ENCODE measurements at places on chromosomes 7 and 10. TPM values are rescaled to one million over a fixed set of nuclear protein-coding genes. Genes with fewer than 3 reads are reported as not detected.
A peak's percentile ranks its signal among the peaks of the same experiment; 100 is the strongest.

GRCh38 chr7:66899552-66900280 lies 21.3 kb upstream of the TMEM248 start:
- H3K36me3 ChIP-seq: peaks cover 5% of the 10 kb centered on the region
- H3K4me3 ChIP-seq: no peak overlapping the region
- no peaks in the 10 kb centered on the region for H3K4me1 ChIP-seq
- no peak overlapping the region for H3K27ac ChIP-seq
- DNase-seq: no peak

- no peaks in the 10 kb centered on the region for H3K4me1 ChIP-seq
- no peaks in the 10 kb centered on the region for H3K36me3 ChIP-seq
- H3K4me3 ChIP-seq: no peak overlapping the region
- DNase-seq: no peak
- H3K27ac ChIP-seq: no peak overlapping the region
These were observed 257.7 kb downstream of the ACTR3B start for GRCh38 chr7:153017223-153017622.

The ITPRID1 gene
- not detected for total RNA-seq

- no peak overlapping the region for H3K27ac ChIP-seq
- no peaks in the 10 kb centered on the region for H3K36me3 ChIP-seq
- H3K27me3 ChIP-seq: no peaks in the 10 kb centered on the region
- H3K4me3 ChIP-seq: no peak overlapping the region
- no peaks in the 10 kb centered on the region for H3K4me1 ChIP-seq
These were observed 22.3 kb upstream of the TMEM72 start for GRCh38 chr10:44888886-44889285.

- DNase-seq: no peak
- no peak overlapping the region for H3K27ac ChIP-seq
- no peaks in the 10 kb centered on the region for H3K4me1 ChIP-seq
These were observed 491.7 kb downstream of the GRM8 start for GRCh38 chr7:126760914-126761577.

DNA sequence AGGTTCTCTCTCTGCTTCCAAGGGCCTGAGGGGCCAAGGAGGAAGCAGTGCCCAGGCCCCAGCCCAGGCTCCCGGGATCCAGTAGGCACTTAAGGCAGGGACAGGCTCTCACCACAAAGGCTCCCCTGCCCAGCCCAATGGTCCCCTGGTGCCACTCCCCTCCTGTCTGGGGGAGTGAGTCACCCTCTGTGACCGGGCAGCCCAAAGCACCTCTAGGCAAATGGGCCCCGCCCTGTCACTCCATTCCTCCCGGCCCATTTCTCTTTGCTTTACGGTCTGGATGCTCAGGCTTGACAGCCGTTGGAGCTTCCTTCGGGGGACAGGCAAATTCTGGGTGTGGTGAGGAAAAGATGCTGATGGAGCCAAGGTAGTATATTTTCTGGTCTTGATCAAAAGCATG lies at the start of gene CALHM3:
Gene CALHM3, minus strand, starts transcription at position 106 of the 400 bp plus-strand sequence. CDS start 208 bp downstream, outside the sequence.
- no peak within 1 kb of the TSS for H3K27ac ChIP-seq
- no peaks in the 10 kb centered on the region for H3K36me3 ChIP-seq
- no peak for DNase-seq
- no peak within 1 kb of the TSS for H3K4me3 ChIP-seq
- no peaks in the 10 kb centered on the region for H3K27me3 ChIP-seq

The DEPP1 gene
- not detected for total RNA-seq

The FAM237B gene
- total RNA-seq: not detected

DNA sequence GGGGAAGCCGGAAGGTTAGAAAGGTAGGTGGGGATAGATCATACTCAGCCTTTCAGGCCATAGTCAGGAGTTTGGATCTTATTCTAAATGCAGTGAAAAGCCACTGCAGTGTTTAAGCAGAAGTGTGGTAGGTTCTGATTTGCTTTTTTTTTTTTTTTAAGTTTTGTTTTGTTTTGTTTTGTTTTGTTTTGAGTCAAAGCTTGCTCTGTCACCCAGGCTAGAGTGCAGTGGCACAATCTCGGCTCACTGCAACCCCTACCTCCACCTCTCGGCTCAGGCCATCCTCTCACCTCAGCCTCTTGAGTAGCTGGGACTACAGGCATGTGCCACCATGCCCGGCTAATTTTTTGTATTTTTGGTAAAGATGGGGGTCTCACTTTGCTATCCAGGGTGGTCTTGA lies 23.5 kb downstream of the RHOBTB1 start:
- H3K36me3 ChIP-seq: no peaks in the 10 kb centered on the region
- no peak for DNase-seq
- no peak overlapping the region for H3K4me3 ChIP-seq
- H3K27ac ChIP-seq: no peak overlapping the region
- no peaks in the 10 kb centered on the region for H3K4me1 ChIP-seq

- H3K36me3 ChIP-seq: no peaks in the 10 kb centered on the region
- no peak for DNase-seq
- no peaks in the 10 kb centered on the region for H3K4me1 ChIP-seq
These were observed 82.7 kb downstream of the ZRANB1 start for GRCh38 chr10:125024497-125025234.

The SORCS1 gene
- total RNA-seq: not detected

- no peaks in the 10 kb centered on the region for H3K36me3 ChIP-seq
- no peak overlapping the region for H3K27ac ChIP-seq
- H3K4me3 ChIP-seq: no peak overlapping the region
These were observed 5.1 kb upstream of the ELFN1 start for GRCh38 chr7:1664711-1665548.

DNA sequence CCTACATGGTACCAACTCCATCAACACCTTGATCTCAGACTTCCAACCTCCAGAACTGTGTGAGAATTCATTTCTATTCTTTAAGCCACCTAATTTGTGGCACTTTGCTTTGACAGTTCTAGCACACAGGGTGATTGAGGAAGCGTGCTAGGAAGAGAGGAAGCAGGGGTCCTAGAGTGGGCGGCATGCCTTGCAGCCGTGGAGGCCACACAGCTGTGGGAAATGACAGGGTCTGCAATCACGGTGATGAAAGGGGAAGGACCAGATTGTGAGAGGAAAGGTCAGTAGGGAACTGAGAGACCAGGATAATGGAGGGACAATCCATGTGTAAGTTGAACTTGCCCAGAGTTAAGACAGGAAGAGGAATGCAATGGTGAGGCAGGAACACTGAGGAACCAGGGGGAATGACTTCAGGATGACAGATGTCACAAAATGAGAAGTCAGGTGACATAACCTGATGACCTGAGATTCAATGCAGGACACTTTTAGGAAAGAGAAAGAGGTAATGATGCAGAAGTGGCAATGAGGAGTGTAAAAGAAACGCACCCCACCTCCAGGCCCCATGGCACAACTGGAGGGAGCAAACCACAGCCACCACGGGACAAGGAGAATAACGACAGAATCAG lies 87.3 kb upstream of the PIK3CG start:
- no peak overlapping the region for H3K27ac ChIP-seq
- no peaks in the 10 kb centered on the region for H3K27me3 ChIP-seq
- H3K36me3 ChIP-seq: no peaks in the 10 kb centered on the region
- no peak overlapping the region for H3K4me3 ChIP-seq

GRCh38 chr10:128934492-128934891 lies 532.5 kb upstream of the MGMT start:
- H3K27me3 ChIP-seq: no peaks in the 10 kb centered on the region
- H3K27ac ChIP-seq: no peak overlapping the region
- no peaks in the 10 kb centered on the region for H3K36me3 ChIP-seq
- no peak overlapping the region for H3K4me3 ChIP-seq
- H3K4me1 ChIP-seq: no peaks in the 10 kb centered on the region

DNA sequence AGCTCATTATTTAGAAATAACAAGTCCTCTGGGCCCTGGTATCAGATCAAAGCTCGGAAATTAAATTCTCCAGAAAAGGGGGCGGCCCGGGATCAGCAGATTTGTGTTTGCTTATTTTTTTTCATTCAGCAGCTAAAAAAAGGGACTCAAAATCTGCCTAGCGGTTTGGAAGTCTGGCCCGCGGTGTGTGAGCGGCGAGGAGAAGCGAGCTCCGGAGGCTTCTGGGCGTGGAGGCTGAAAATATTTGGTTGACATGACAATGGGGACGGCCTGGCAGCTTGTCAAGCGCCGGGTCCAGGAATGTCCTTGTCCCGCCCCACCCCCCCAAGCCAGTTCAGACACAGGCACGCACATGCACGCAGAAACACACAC lies 43.4 kb downstream of the FOXL3 start:
- H3K27me3 ChIP-seq: no peaks in the 10 kb centered on the region
- no peak overlapping the region for H3K27ac ChIP-seq
- no peaks in the 10 kb centered on the region for H3K36me3 ChIP-seq
- peaks cover 3% of the 10 kb centered on the region for H3K4me1 ChIP-seq

- no peak overlapping the region for H3K27ac ChIP-seq
- no peaks in the 10 kb centered on the region for H3K27me3 ChIP-seq
- H3K36me3 ChIP-seq: no peaks in the 10 kb centered on the region
These were observed 138.9 kb upstream of the AHR start for GRCh38 chr7:17159500-17160037.

The VSTM4 gene
- total RNA-seq: 0.09 TPM

GRCh38 chr10:6579904-6580278 lies at the start of gene PRKCQ:
TSS of gene PRKCQ (minus strand) at chr10:6580276. CDS start at chr10:6515135, 65,141 bp downstream.
- peak within 1 kb of the TSS; percentile 83 for H3K27ac ChIP-seq
- H3K36me3 ChIP-seq: no peaks in the 10 kb centered on the region
- peak within 1 kb of the TSS; percentile 81 for H3K4me3 ChIP-seq
- peaks cover 60% of the 10 kb centered on the region for H3K4me1 ChIP-seq

The NUDT13 gene
- 1.7 TPM for total RNA-seq

DNA sequence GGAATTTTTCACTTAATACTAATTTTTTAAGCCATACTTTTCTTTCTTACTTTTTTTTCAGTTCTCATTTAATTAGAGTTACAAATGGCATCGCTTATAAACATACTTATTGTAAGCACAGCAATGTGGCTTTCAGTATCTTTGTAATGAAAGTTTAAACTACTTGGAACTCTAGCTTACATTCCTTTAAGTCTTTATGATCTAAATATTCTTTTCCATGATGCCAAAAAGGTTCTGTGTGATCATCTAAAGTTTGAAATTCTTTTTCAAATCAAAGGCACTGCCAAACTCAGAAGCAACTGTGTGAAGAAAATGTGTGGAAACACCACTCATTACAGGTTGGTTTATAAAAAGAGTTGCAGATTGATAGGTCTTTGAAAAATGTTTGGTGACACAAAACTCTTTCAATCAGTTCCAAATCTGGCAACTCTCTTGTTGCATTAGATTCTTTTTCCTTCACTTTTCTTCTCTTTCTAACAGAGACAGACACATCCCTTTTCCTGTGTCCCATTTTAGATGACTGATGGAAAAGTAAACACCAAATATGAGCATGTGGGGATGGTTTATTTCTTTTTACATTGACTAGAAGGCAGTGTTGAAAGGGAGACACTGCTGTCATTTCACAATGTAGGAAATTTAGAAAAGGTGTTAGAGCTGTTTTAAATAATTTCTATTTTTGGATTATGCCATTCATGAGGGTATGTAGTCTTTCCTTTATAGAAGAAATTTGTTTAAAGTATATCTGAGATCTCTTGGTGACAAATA lies 392.3 kb downstream of the SUGCT start:
- no peaks in the 10 kb centered on the region for H3K4me1 ChIP-seq
- no peak overlapping the region for H3K4me3 ChIP-seq
- no peak overlapping the region for H3K27ac ChIP-seq
- H3K36me3 ChIP-seq: no peaks in the 10 kb centered on the region

The LIPF gene
- total RNA-seq: not detected

The GPR37 gene
- total RNA-seq: not detected

GRCh38 chr7:70040970-70041766 lies 442.9 kb downstream of the AUTS2 start:
- no peaks in the 10 kb centered on the region for H3K36me3 ChIP-seq
- no peak overlapping the region for H3K27ac ChIP-seq
- H3K4me3 ChIP-seq: no peak overlapping the region
- H3K4me1 ChIP-seq: no peaks in the 10 kb centered on the region
- H3K27me3 ChIP-seq: no peaks in the 10 kb centered on the region

DNA sequence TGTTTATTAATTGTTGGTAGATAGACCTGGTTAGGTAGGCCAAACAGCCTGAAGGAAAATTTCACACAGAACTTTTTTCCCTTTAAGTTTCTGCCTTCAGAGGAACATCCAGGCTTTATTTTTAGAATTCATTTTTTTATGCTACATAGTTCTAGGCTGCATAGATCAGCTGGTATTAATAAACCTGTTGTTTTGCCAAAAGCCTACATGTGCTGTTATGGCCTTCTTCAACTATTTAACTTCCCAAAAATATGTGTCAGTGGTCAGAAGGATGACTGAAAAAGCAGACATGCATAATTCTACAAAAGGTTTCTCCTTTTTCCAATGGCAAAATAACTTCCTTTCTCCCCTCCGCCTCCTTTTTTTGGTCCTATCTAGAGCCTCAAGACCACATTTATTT lies 303.0 kb upstream of the DKK1 start:
- no peak for DNase-seq
- no peaks in the 10 kb centered on the region for H3K4me1 ChIP-seq
- H3K36me3 ChIP-seq: no peaks in the 10 kb centered on the region
- no peaks in the 10 kb centered on the region for H3K27me3 ChIP-seq
- no peak overlapping the region for H3K27ac ChIP-seq
- H3K4me3 ChIP-seq: no peak overlapping the region

The SDK1 gene
- total RNA-seq: 0.04 TPM

The LAMB4 gene
- not detected for total RNA-seq

- DNase-seq: no peak
- H3K36me3 ChIP-seq: no peaks in the 10 kb centered on the region
- H3K4me3 ChIP-seq: no peak within 1 kb of the TSS
- no peaks in the 10 kb centered on the region for H3K4me1 ChIP-seq
- H3K27ac ChIP-seq: no peak within 1 kb of the TSS
These were observed at the start of gene TUBAL3 for GRCh38 chr10:5404208-5405041. TSS of gene TUBAL3 (minus strand) at chr10:5404828. CDS start at chr10:5404792, 36 bp downstream.

DNA sequence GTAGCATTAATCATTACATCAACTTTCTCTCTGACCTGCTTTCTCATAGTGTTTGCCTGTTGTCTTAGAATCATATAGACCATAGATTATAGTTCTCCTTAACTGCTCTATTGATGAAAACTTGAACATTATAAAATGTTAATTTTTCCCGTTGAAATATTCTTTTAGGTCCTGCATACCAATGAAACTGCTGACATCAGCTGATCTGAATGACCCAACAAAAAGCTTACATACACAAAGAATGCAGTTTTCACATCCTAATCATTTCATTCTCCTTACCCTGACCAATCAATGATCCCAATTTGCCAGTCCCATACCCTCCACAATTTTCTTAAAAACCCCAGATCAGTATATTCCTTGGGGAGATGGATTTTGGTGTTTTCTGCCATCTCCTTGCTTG lies 302.9 kb upstream of the MBL2 start:
- no peaks in the 10 kb centered on the region for H3K27me3 ChIP-seq
- no peaks in the 10 kb centered on the region for H3K36me3 ChIP-seq
- H3K4me3 ChIP-seq: no peak overlapping the region
- H3K27ac ChIP-seq: no peak overlapping the region

- no peaks in the 10 kb centered on the region for H3K4me1 ChIP-seq
- H3K36me3 ChIP-seq: peaks cover 6% of the 10 kb centered on the region
- no peaks in the 10 kb centered on the region for H3K27me3 ChIP-seq
- no peak overlapping the region for H3K4me3 ChIP-seq
- DNase-seq: no peak
- no peak overlapping the region for H3K27ac ChIP-seq
These were observed 184.2 kb downstream of the KMT2E start for GRCh38 chr7:105198223-105198622.

The MSRB2 gene
- 3.2 TPM for total RNA-seq
